ENCODE measurements at places on chromosomes 2 and 18. TPM values are rescaled to one million over a fixed set of nuclear protein-coding genes. Genes with fewer than 3 reads are reported as not detected.

SP5 gene
- total RNA-seq = not detected

SULT1C2 gene
- total RNA-seq = 0.33 TPM

CDH2 gene
- 39.4 TPM for total RNA-seq

GALM gene
- 16.3 TPM for total RNA-seq

EFHD1 gene
- total RNA-seq = 5.1 TPM

COL3A1 gene
- 0.21 TPM for total RNA-seq

SFTPB gene
- total RNA-seq = 0.09 TPM

CHRNG gene
- not detected for total RNA-seq

IL36RN gene
- total RNA-seq = 0.12 TPM

CNGA3 gene
- total RNA-seq = 0.09 TPM

KCNG3 gene
- 0.54 TPM for total RNA-seq

NPC1 gene
- total RNA-seq = 134 TPM

DSC1 gene
- not detected for total RNA-seq

ID2 gene
- total RNA-seq = 80.2 TPM

LMAN2L gene
- total RNA-seq = 20.3 TPM

IL37 gene
- not detected for total RNA-seq

ITGB6 gene
- total RNA-seq = 1.2 TPM

B3GNT2 gene
- total RNA-seq = 43.3 TPM

MEP1B gene
- 0.05 TPM for total RNA-seq

IL18R1 gene
- 1.2 TPM for total RNA-seq

DAW1 gene
- 2.3 TPM for total RNA-seq

FSIP2 gene
- total RNA-seq = not detected

VWA3B gene
- 0.12 TPM for total RNA-seq

LYPD6 gene
- 0.22 TPM for total RNA-seq

CCDC121 gene
- 3.7 TPM for total RNA-seq

POTEC gene
- total RNA-seq = not detected

LYPD1 gene
- 16.2 TPM for total RNA-seq

TMEM247 gene
- not detected for total RNA-seq

REEP1 gene
- 0.89 TPM for total RNA-seq

CENPO gene
- total RNA-seq = 48.4 TPM

HRH4 gene
- not detected for total RNA-seq

ALPG gene
- 0.71 TPM for total RNA-seq

NYAP2 gene
- not detected for total RNA-seq

DYNAP gene
- total RNA-seq = not detected

MCFD2 gene
- total RNA-seq = 98.8 TPM

MAP4K3 gene
- 23.4 TPM for total RNA-seq

RAB6C gene
- not detected for total RNA-seq

CNTNAP5 gene
- total RNA-seq = not detected

FAM117B gene
- total RNA-seq = 2.3 TPM

DNAH6 gene
- total RNA-seq = 0.01 TPM

KCNF1 gene
- total RNA-seq = 30.5 TPM

TMEM37 gene
- total RNA-seq = 1.8 TPM

HEATR5B gene
- total RNA-seq = 4.8 TPM

ATP8B1 gene
- 7.6 TPM for total RNA-seq

KCNJ3 gene
- total RNA-seq = not detected

Data from A549 treated with dexamethasone at 1 μM for 4 hours (cell line).